ENCODE measurements at places on chromosomes 13 and 19.

DNA sequence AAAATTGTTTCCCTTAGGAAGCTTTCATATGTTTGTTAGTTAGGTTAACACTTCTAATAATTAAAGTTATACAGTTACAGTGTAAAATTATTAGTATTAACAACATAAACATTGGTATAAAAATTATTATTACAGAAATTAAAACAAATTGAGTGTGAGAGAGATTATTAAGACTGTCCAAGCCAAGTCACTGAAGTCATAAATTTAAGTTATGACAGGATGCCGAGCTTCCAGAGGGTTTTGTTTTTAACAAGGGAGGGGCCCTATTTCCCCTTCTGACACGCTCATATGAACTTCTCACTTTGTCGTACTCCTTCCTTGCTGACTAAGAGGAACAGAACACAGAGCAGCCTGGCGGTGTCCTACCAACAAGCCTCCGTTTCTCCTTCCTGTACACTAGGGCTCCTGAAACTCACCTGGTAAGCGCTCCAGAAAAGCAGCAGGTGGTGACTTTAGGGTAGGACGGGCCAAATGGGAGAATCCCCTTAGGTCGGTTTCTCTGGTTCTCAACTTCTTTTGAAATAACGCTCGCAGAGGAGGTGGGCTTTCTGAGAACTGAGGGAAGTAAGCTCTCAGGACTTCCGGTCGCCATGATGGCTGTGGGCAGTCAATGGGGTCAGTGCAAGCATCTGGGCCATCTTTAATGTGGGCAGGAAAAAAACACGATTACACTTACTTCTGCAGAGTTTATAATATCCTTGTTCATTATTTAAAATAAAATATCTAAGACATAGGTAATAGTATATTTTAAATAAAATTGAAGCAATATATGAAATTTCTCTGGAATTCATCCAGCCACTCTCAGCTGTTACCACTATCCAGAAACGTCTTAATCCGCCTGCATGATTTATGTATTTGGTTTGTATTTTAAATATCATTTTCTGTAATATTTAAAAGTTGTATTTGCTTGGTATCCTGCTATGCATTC is at the start of gene CARD8:
Gene CARD8 (minus strand): TSS at position 537 of the 928 bp plus-strand sequence. CDS start 14,892 bp downstream, outside the sequence.
- peak; percentile 86 for DNase-seq

DNA sequence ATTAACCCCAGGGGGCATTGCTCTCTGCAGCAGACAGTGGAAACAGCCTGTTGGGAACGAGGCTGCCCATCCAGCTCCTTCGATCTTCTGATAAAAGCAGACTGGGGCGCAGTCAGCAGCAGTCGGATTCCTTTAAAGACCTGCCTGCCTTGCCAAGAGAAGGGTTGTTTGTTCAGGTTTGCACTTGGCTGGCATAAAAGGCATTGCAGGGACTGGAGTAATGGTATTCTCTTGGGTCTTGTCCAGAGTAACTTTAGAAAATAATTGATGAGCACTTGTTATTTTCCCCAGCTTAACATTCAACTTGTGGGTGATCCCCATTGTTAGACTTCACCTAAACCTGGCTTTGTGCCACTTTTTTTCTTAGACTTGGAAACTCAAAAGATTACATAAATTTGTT is 67.3 kb upstream of the SLC10A2 start:
- no peak for DNase-seq

- no peak for DNase-seq
Measured at GRCh38 chr19:3585301-3586126, at the start of gene GIPC3. Gene GIPC3, plus strand, starts transcription at chr19:3585478. Its CDS starts 120 bp downstream, at chr19:3585598.

GRCh38 chr13:29081697-29082440 is 261.7 kb downstream of the MTUS2 start:
- DNase-seq: no peak

- no peak for DNase-seq
Measured at GRCh38 chr19:2678044-2678671, 24.3 kb downstream of the GNG7 start.

GRCh38 chr13:34172048-34172447 is 354.1 kb downstream of the RFC3 start:
- no peak for DNase-seq

DNA sequence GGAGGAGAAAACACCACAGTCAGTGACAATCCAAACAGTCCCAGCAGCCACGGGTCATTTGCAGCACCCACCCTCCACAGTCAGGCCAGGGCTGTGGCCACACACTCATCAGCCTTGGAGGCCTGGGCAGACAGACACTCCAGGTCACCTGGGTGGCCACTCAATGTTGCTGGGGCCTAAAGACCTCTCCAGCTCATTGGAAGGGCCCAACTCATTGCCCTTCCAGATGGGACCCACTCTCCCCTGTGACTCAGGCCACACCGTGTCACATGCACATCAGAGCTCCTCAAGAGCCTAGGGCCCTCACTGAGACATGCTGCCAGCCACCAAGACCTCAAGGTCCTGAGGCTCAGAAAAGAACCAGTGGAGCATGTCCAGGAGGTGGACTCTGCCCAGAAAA is 22.4 kb downstream of the TUBA3C start:
- DNase-seq: no peak

Measured in stimulated activated CD4-positive, alpha-beta T cell treated with anti-CD3 and anti-CD28 coated beads, Interleukin-4, amount 100 ng/mL, for 24 hours (primary cell).